Activated B cell treated with CpG ODN at 0.5 μM for 24 hours (primary cell): ENCODE measurements at places on chromosomes 1 and 21. TPM values are rescaled to one million over a fixed set of nuclear protein-coding genes. Genes with fewer than 3 reads are reported as not detected.

- H3K27me3 ChIP-seq, result no peaks in the 10 kb centered on the region
- H3K4me3 ChIP-seq, result peak overlapping the region; percentile 75
- no peaks in the 10 kb centered on the region for H3K36me3 ChIP-seq
- no peak for DNase-seq
- peak overlapping the region; percentile 82 for H3K27ac ChIP-seq
- peaks cover 46% of the 10 kb centered on the region for H3K4me1 ChIP-seq
Observed at GRCh38 chr1:234881893-234882771, 246.5 kb downstream of the TOMM20 start.

DNA sequence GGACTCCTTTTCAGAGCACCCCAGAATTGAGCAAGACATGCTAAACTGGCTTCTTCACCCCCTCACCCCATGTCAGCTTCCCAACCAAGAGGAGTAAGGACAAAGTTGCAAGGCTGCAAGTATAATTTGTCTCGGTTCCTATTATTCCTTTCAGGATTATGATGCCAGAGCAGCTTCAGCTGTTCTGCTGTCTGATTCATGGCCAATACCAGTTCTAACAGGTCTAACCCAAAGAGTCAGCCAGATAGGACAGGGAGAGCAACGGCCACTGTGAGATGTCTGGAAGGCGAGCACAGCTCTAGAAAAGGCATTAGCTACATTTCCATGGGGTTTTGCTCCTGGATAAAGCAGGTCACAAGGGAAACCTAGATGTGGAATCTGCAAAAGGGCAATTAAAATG, 53.3 kb upstream of the HOOK1 start:
- no peak for DNase-seq
- no peaks in the 10 kb centered on the region for H3K27me3 ChIP-seq
- H3K4me1 ChIP-seq, result peaks cover 4% of the 10 kb centered on the region
- peaks cover 3% of the 10 kb centered on the region for H3K36me3 ChIP-seq

- H3K36me3 ChIP-seq, result no peaks in the 10 kb centered on the region
- H3K4me3 ChIP-seq, result no peak overlapping the region
- no peaks in the 10 kb centered on the region for H3K4me1 ChIP-seq
Observed at GRCh38 chr1:172670791-172671190, 11.9 kb downstream of the FASLG start.

GRCh38 chr21:28737674-28738419, 254.8 kb downstream of the LTN1 start:
- no peaks in the 10 kb centered on the region for H3K4me1 ChIP-seq
- H3K27me3 ChIP-seq, result no peaks in the 10 kb centered on the region
- H3K27ac ChIP-seq, result no peak overlapping the region

- H3K4me1 ChIP-seq, result peaks cover 94% of the 10 kb centered on the region
- peak overlapping the region; percentile 44 for H3K27ac ChIP-seq
- DNase-seq, result no peak
- H3K36me3 ChIP-seq, result no peaks in the 10 kb centered on the region
- no peak overlapping the region for H3K4me3 ChIP-seq
Observed at GRCh38 chr1:107831921-107832320, 133.1 kb downstream of the VAV3 start.

GRCh38 chr21:29499734-29500343, 201.1 kb downstream of the BACH1 start:
- peaks cover 17% of the 10 kb centered on the region for H3K36me3 ChIP-seq
- no peaks in the 10 kb centered on the region for H3K4me1 ChIP-seq
- no peak overlapping the region for H3K4me3 ChIP-seq

GRCh38 chr1:50701706-50702317, 258.3 kb downstream of the FAF1 start:
- H3K36me3 ChIP-seq, result peaks cover 6% of the 10 kb centered on the region
- H3K27ac ChIP-seq, result no peak overlapping the region
- no peak for DNase-seq
- no peak overlapping the region for H3K4me3 ChIP-seq

- no peak overlapping the region for H3K4me3 ChIP-seq
- H3K36me3 ChIP-seq, result no peaks in the 10 kb centered on the region
- H3K27ac ChIP-seq, result no peak overlapping the region
- peaks cover 17% of the 10 kb centered on the region for H3K27me3 ChIP-seq
- no peak for DNase-seq
- peaks cover 3% of the 10 kb centered on the region for H3K4me1 ChIP-seq
Observed at GRCh38 chr1:26986658-26987057, 6.8 kb upstream of the TRNP1 start.

- H3K36me3 ChIP-seq, result peaks cover 38% of the 10 kb centered on the region
- H3K27ac ChIP-seq, result peak overlapping the region; percentile 94
- peaks cover 77% of the 10 kb centered on the region for H3K4me1 ChIP-seq
- no peak for DNase-seq
- no peaks in the 10 kb centered on the region for H3K27me3 ChIP-seq
Observed at GRCh38 chr1:40692429-40692895, 958 bp downstream of the NFYC start.

DNA sequence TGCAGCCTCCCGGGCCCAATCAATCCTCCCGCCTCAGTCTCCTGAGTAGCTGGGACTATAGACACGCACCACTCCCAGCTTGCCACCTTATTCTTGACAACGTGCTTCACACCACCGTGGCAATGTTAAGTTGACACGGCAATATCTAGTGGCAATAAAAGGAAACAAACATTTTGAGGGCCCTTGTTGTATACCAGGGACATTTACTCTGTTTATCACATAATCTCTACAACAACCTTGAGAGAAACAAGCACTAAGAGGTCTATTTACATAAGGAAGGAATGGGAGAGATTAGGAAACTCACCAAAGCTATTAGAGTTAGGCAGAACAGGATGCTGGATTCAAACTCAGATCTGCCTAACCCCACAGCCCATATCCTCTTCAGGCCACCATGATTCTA, 3.1 kb downstream of the KLHDC8A start:
- H3K4me3 ChIP-seq, result no peak overlapping the region
- DNase-seq, result no peak
- no peaks in the 10 kb centered on the region for H3K36me3 ChIP-seq
- H3K4me1 ChIP-seq, result peaks cover 35% of the 10 kb centered on the region
- H3K27ac ChIP-seq, result no peak overlapping the region

GRCh38 chr1:162626094-162626493, 6.2 kb upstream of the DDR2 start:
- DNase-seq, result no peak
- H3K4me3 ChIP-seq, result no peak overlapping the region
- no peaks in the 10 kb centered on the region for H3K4me1 ChIP-seq
- H3K36me3 ChIP-seq, result no peaks in the 10 kb centered on the region
- H3K27ac ChIP-seq, result no peak overlapping the region

DNA sequence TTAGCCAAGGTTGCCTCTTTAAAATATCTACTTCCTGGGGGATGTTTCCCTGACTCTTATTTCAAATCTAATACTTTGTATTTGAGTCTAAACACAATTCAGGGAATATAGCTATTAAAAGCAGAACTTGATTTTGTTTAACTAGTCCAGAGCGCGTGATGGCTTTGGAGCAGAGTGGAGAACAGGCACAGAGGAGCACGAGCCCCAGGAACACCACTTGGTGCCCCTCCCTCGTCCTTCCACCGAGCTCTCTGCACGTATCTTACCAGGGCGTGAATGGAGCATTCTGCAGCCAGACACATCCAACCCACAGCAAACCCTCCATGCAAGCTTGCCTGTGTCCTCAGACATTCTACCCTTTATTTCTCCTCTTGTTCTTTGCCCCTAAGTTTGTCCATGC, 14.1 kb downstream of the KIF26B start:
- DNase-seq, result no peak
- H3K27ac ChIP-seq, result no peak overlapping the region
- H3K4me3 ChIP-seq, result no peak overlapping the region

- H3K4me3 ChIP-seq, result no peak overlapping the region
- no peak for DNase-seq
- H3K27ac ChIP-seq, result no peak overlapping the region
- H3K36me3 ChIP-seq, result no peaks in the 10 kb centered on the region
- H3K4me1 ChIP-seq, result no peaks in the 10 kb centered on the region
Observed at GRCh38 chr1:48908606-48909005, 131.9 kb upstream of the BEND5 start.

- H3K27ac ChIP-seq, result no peak overlapping the region
Observed at GRCh38 chr1:232695621-232696385, 65.9 kb upstream of the SIPA1L2 start.

DNA sequence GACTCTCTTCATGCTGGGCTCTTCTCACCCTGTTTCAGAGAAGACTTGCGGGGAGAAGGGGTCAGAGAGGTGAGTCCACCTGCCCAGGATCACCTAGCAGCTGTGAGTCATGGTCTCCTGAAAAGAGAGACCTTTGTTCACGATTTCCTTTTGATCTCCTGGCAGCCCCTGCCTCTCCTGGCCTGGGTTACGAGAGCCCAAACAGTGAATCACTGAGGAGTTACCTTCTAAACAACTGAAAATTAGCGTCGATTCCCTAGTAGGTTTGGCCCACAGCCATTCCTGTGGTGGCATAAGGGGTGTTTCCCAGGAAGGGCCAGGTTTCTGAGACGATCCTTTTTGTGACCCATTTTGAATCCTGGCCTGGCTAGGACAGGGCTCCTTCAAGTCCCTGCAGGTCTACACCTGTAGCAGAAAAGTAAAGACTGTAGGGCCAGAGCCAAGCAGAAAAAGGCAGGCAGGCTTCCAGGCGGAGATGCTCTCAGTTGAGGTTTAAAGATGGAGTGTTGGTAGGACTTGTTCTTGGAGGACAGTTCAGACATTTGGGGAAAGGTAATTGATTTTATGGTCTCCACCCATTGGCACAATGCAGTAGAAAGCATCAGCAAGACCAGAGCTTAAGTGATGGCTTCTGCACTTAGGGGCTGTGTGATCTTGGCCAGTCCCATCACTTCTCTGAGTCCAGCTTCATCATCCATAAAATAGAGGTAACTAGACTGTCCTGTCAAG, 2.1 kb upstream of the PLA2G2E start:
- H3K36me3 ChIP-seq, result no peaks in the 10 kb centered on the region
- no peak for DNase-seq
- peaks cover 5% of the 10 kb centered on the region for H3K27me3 ChIP-seq
- H3K4me3 ChIP-seq, result no peak overlapping the region
- no peak overlapping the region for H3K27ac ChIP-seq

DNA sequence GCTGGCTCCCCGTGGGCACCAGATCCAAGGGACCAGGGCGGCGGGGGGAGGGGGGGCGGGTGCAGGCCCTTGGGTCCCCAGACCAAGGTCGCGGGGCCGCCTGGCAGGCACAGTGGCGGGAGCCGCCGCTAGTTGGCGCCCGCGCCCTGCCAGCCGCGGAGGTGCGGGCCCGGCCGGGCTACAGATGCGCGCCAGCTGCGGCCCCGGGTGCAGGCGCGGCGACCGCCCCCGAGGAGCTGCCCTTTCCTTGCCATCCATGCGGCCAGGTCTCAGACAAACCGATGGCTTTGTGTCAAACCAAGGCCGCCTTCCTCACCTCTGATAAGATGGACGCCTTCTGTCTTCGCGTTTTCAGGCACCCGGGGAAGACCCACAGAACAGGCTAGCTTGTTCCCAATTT, 2.2 kb upstream of the RUNX3 start:
- H3K4me1 ChIP-seq, result peaks cover 63% of the 10 kb centered on the region
- H3K27me3 ChIP-seq, result no peaks in the 10 kb centered on the region
- H3K36me3 ChIP-seq, result peaks cover 17% of the 10 kb centered on the region
- H3K4me3 ChIP-seq, result peak overlapping the region; percentile 52
- DNase-seq, result peak; percentile 77

- DNase-seq, result no peak
- peaks cover 2% of the 10 kb centered on the region for H3K27me3 ChIP-seq
- H3K36me3 ChIP-seq, result no peaks in the 10 kb centered on the region
- no peaks in the 10 kb centered on the region for H3K4me1 ChIP-seq
Observed at GRCh38 chr1:232416026-232416568, 213.8 kb downstream of the SIPA1L2 start.

GRCh38 chr1:212529211-212529741, 79.3 kb upstream of the ATF3 start:
- no peaks in the 10 kb centered on the region for H3K36me3 ChIP-seq
- H3K4me1 ChIP-seq, result no peaks in the 10 kb centered on the region
- no peak overlapping the region for H3K27ac ChIP-seq

DNA sequence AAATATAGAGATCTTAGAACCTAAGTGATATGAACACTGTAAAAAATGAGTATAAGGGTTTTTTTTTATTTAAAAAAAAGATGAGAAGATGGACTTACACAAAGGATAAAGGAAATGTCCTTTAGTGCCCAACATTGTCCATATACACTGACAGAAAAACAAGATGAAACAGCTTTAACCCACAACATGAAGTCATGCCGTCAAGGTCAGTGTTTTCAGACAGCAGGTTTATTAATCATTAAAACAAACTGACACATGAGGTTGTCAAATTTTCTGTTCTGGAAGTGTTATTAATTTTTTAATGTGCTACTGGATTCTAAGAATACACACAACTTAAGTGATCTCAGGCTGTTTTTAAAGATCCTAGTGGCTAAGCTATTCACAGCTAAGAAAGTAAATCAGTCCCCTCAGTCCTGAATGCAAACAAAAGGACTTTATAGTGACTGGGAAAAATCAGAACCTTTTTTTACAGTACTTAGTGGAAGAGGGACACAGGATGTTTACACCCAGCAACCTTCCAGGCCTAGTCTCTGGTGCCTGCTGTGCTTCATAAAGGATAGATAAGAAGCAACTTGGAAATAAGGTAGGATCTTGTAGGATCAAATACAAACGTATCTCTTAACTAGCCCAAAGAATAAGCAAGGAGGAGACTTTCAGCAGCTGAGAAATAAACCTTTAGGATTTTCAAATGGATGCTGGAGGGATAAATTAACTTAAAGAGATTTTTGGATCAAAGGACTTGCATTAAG, 21.9 kb upstream of the PKN2 start:
- H3K36me3 ChIP-seq, result no peaks in the 10 kb centered on the region
- peaks cover 17% of the 10 kb centered on the region for H3K4me1 ChIP-seq
- H3K4me3 ChIP-seq, result no peak overlapping the region
- DNase-seq, result no peak
- peaks cover 2% of the 10 kb centered on the region for H3K27me3 ChIP-seq

GRCh38 chr1:224528900-224529299, 87.2 kb upstream of the CNIH3 start:
- no peak overlapping the region for H3K4me3 ChIP-seq
- no peak for DNase-seq
- peaks cover 7% of the 10 kb centered on the region for H3K27me3 ChIP-seq
- no peak overlapping the region for H3K27ac ChIP-seq
- H3K4me1 ChIP-seq, result no peaks in the 10 kb centered on the region

DNA sequence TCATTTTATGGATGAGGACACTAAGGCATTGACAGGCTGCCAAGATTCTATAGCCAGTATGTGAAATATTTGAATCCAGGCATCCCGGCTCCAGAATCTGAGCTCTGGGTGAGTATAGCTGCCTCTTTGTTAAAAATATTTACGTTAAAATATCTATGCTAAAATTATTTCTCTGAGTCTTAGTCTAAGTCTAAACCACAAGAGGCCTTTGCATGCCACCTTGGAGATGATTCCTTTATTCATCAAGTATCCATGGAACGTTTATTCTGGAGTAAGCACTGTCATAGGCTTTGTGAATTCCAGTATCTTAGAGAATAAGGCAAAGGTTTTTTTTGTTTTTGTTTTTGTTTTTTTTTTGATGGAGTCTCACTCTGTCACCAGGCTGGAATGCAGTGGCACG, 116.4 kb downstream of the GREM2 start:
- DNase-seq, result no peak
- no peak overlapping the region for H3K27ac ChIP-seq
- H3K36me3 ChIP-seq, result no peaks in the 10 kb centered on the region
- no peaks in the 10 kb centered on the region for H3K27me3 ChIP-seq
- H3K4me1 ChIP-seq, result no peaks in the 10 kb centered on the region

- H3K27me3 ChIP-seq, result no peaks in the 10 kb centered on the region
- peaks cover 87% of the 10 kb centered on the region for H3K4me1 ChIP-seq
- H3K27ac ChIP-seq, result peak overlapping the region; percentile 81
- no peaks in the 10 kb centered on the region for H3K36me3 ChIP-seq
- peak overlapping the region; percentile 50 for H3K4me3 ChIP-seq
Observed at GRCh38 chr1:111596499-111596898, 23.1 kb upstream of the RAP1A start.

The RAD54L gene
- total RNA-seq, result 2.9 and 3.7 TPM in 2 replicates

The TRIM45 gene
- 0.76 and 1.5 TPM in 2 replicates for total RNA-seq

The TFAP2E gene
- 1.9 and 2.0 TPM in 2 replicates for total RNA-seq

The KRTAP19-3 gene
- not detected in 2 replicates for total RNA-seq

The RER1 gene
- 102 and 105 TPM in 2 replicates for total RNA-seq

The SLC44A5 gene
- 0.59 and 0.69 TPM in 2 replicates for total RNA-seq

The ZFYVE9 gene
- total RNA-seq, result 3.2 and 3.3 TPM in 2 replicates
